Renal cortex interstitium (tissue), 15 donors: ENCODE measurements at places on chromosomes 16 and 17.

GRCh38 chr17:59565959-59566324, 532 bp downstream of the DHX40 start:
- DNase-seq: peak; percentile 63

DNA sequence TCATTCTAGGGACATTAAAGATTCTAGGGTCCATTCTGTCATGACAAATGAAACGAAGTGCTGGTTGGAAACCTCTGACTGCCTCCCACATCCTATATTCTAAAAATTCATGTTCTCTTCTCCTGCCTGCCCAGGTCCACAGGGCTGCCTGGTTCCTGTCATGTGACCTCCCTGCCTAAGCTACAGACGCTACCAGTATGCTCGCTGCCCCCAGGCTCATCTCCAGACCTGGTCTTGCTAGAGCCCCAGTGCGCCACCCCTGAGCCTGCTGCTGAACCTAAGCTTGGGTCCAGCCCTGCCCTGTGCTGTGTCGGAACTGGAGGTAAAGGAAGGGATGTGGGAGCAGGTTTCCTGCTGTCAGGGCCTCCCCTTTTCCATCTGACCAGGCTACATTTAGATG, 231.6 kb upstream of the CDH5 start:
- DNase-seq: no peak

GRCh38 chr17:77281904-77282367, 141.2 kb downstream of the SEC14L1 start:
- no peak for DNase-seq

GRCh38 chr17:82803185-82803584, 36.6 kb downstream of the ZNF750 start:
- no peak for DNase-seq
